ENCODE measurements at places on chromosomes 13 and 19.

DNA sequence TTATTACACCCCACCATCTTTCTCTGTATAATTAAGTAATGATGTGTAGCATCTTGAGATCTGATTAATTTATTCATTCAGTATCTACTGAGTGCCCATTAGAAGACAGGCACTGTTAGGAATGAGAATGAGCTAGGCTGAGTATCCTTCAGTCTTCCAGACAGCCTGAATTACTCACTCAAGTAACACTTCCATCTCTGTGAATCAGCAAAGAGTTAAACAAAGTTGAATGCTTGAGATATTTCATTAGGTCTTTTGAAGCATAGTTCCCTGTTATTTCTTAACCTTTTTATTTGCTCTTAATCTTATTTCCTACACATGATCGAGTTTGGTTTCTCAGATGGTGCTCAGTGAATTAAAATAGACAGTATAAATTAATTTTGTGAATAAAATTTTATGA, 413.7 kb downstream of the DCT start:
- no peak for DNase-seq

GRCh38 chr13:48505597-48506091, 27.2 kb downstream of the RCBTB2 start:
- DNase-seq = no peak

DNA sequence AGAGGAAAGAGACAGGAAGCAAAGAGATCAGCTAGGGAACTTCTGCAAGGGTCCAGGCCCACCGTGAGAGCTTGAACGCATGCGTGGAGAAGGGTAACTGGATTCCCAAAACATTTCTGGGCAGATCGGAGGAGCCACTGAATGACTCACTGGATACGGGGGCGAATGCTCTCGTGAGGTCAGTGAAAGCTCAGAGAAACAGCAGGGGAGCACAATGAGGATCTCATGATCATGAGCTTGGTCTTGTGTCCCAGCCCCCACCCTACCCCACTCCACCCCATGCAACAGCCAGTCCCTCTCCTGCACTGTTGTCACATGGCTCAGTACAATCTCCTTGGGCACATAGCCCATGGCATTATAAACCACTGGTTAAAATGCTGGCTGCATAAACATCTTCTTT, 40.6 kb downstream of the DCLK1 start:
- DNase-seq = no peak

DNA sequence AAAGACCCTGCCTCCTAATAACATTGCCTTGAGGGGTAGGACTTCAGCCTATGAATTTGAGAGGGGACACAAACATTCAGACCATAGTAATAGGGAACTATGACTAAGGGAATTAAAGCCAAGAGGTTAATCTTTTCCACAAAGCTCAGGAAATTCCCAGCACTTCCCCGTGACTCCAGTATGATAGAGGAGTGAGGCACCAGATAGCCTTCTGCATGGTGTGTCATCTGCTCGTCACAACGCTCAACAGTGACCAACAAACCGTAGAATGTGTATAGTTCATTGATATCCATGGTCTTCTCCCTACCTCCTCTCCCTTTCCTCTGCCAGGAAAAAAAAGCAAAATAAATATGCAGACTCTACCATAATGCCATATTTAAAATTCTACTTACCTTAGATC, 64.4 kb downstream of the B3GLCT start:
- DNase-seq = no peak

DNA sequence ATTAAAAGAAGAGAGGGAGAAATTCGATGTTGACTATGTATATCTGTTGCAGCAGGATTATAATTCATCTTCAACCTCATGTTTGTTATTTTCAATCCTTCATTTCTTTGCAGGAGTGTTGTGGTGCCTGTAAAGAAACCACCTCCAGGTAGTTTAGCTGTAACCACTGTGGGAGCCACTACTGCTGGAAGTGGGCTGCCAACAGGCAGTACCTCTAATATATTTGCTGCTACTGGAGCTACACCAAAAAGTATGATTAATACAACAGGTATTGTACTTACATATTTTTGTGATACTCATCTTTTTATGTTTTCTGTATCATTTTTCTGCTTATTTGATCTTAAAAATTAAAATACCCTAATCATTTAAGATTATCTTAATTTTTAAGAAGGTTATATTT, 266.5 kb downstream of the NBEA start:
- no peak for DNase-seq
